Psoas muscle (tissue), 8 donors: ENCODE measurements at places on chromosomes 3 and 15. TPM values are rescaled to one million over a fixed set of nuclear protein-coding genes. Genes with fewer than 3 reads are reported as not detected.

DNA sequence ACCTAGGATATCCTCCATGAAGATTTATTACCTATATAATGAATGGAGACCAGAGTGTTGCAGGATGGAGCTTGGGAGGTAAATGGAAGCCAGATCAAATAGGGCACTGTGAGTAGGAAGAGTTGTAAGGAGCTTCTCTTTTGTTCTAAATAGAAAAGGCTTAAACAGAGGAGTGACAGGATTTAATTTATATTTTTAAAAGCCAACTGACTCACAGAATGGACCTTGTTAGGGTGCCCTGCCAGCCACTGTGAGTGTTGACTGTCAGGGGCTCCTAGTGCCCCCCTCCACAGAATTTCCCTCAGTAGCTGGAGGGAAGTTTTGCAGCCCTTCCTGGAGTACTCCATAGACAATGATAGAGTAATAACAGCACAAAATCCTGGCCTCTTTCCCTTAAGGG lies 547.5 kb downstream of the MCTP2 start:
- DNase-seq: no peak

RTP4 gene
- 0.56 TPM for total RNA-seq

HGD gene
- not detected for total RNA-seq

GRCh38 chr3:12097971-12098370 lies 60.7 kb downstream of the TIMP4 start:
- DNase-seq: no peak

GRCh38 chr3:52524752-52525679 lies 8.6 kb downstream of the NT5DC2 start:
- DNase-seq: no peak

MELTF gene
- 0.54 TPM for total RNA-seq

DNA sequence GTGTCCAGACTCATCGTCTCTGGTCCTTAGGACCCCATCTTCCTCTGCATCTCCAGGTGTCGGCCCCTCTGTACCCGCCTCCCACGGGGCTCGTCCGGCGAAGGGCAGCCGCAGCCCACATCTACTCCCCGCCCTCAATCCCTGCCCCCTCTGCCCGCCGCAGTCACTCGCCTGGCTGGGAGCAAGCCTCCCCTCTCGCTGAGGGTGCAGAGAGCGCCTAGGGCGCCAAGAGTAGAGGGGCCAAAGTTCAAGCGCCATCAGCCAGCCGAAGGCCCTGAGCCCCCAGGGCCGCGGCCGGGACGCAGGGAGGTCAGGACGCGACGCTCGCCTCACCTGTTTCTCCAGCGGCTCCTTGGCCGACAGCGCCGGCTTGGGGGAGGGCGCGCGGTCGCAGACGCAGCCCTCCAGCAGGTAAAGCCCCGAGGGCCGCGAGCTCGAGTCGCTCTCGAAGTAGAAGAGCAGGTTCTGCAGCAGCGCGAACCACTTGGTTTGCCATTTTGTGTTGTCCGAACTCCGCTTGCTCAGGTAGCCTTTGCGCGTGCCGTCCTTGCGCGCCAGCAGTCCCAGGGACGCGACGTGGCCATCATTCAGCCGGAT lies 592 bp downstream of the RASGRF1 start:
- DNase-seq: no peak

GRCh38 chr3:30248423-30248822 lies 358.0 kb upstream of the TGFBR2 start:
- DNase-seq: no peak

DNA sequence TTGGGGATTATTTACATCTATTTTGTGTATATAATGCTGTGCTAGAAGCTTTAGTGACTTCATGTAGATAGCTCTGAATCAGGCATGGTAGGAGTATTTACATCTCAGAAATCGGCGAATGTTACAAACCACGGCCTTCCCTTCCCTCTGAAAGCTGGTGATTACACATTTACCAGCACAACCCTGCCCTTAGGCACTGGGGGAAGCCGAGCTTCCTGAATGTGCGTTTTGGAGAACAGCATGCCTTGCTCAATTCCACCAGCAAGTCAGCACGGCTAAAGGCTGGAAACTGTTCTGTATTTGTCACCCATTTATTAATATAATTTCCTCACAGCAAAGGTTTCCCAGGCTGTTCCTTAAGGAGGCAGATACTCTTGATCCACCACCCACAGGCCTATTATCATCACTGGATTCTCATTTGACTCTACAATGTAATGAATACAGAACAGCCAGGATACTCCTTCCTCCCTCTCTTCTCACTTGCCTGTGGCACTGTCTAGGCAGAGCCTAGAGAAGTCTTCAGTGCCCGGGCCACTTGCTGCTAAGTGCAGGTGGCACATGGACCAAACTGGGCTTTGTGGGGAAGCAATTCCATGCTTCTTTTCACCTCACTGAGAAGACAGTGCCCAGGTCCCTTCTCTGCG lies 55.2 kb upstream of the CACNA2D3 start:
- no peak for DNase-seq

CHRM5 gene
- not detected for total RNA-seq

- no peak for DNase-seq
These were observed 107.7 kb upstream of the CADPS start for GRCh38 chr3:62982795-62983455.
